ENCODE measurements at places on chromosomes 7 and 10.

- no peak for DNase-seq
These were observed 32.1 kb upstream of the CHST15 start for GRCh38 chr10:124125305-124126116.

DNA sequence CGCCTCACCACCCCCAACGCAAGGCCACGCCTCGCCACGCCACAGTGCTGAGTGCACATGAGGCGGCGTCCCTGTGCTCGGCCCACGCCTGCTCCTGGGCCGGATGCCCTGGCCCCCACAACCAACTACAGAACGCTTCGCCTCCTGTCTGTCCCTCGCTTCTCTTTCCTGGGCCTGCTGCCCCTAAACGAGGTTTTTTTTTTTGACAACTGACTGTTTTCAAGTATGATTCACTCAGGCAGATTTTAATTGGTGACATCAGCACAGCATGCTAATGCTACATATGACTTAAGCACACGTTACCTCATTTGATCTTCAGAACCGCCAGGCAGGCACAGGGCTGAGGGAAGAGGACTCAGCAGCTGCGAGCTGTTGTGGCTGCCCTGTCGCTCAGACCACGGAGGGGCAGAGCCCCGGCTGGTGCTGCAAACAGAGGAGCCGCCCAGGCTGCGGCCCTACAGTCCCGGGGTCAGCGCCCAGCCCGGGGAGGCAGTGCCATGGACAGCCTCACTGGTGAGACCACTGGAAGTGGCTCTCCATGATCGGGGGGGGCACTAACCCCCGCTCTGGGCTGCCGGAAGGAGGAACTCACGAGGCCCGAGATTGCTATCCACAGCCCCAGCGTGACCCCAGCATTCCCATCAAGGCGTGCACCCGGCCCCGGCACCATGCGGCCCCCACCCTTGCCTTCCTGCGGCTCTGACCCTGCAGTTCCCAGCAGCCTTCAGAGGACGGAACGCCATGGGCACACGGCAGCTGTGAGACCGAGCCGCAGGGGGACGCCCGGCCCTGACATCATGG, 212.8 kb downstream of the MAD1L1 start:
- no peak for DNase-seq

- no peak for DNase-seq
These were observed 39.6 kb downstream of the JAZF1 start for GRCh38 chr7:28140979-28141378.

DNA sequence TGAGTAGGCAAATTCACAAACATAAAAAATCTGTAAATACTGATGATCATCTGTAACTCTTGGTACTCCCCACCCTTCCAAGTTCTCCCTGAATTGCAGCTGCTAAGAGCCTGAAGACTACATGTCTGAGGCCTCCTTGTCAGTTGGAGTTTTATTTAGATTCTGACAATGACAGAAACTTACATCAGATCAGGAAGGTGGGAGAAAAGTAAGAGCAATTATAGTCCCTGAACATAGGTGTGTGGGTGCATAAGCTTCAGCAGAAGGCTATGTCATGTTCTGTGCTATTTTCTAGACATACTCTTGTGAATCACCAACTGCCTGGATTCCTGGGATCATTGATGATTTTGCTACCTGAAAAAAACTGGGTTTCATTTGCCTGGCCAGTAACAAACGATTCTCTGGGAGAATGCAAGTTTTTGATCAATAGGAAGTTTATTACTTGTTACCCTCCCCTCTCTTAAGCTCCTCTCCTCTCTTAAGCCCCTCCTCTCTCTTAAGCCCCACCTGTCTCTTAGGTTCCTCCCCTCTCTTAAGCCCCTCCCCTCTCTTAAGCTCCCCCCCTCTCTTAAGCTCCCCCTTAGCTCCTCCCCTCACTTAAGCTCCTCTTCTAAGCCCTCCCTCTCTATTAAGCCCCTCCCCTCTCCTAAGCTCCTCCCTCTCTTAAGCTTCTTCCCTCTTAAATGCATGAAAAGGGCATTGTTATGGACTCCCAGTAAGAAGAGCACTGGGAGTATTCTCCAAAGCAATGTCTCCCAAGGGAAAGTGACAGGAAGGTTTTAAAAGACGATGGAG, 1183.4 kb upstream of the AUTS2 start:
- no peak for DNase-seq

GRCh38 chr10:131141207-131141606, 170.3 kb downstream of the TCERG1L start:
- no peak for DNase-seq

GRCh38 chr7:123645516-123645915, 10.2 kb upstream of the LMOD2 start:
- DNase-seq, result no peak

GRCh38 chr10:132723330-132723970, 62.5 kb downstream of the NKX6-2 start:
- no peak for DNase-seq

DNA sequence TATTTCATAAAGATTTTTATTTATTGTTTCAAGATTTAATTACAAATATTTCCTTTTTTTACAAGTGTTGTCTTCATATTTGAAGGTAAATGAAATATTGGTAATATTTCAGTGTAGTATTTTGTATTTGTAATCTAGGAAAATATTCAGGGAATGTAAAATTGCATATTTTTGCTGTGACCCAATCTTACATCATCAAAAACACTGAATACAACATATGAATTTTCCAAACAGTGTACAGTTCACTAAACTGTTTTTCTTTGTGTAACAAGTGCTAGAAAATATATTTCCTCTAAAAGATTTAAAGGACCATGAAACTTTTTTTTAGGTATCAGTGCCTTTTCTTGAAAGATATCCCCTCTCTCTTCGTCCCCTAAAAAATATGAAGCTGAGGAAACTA, 251.9 kb upstream of the KCND2 start:
- DNase-seq, result no peak

DNA sequence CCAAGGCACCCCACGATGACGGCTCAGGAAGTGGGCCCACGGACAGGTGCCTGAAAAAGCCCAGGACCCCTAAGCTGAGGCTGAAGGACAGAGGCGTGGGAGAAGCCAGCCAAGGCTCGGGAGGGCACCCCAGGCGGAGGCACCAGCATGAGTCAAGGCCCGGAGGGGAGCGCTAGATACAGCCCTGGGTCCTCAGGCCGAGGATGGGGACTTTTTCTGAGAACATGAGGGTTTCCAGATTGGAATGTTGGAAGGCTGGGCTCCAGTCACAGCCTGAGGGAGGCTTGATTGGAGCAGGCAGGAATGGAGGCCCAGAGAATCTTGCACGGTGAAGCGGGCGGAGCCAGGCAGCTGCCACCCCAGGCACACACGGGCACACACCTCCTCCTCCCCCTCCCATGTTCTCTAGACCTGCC, 19.0 kb upstream of the ELFN1 start:
- no peak for DNase-seq

DNA sequence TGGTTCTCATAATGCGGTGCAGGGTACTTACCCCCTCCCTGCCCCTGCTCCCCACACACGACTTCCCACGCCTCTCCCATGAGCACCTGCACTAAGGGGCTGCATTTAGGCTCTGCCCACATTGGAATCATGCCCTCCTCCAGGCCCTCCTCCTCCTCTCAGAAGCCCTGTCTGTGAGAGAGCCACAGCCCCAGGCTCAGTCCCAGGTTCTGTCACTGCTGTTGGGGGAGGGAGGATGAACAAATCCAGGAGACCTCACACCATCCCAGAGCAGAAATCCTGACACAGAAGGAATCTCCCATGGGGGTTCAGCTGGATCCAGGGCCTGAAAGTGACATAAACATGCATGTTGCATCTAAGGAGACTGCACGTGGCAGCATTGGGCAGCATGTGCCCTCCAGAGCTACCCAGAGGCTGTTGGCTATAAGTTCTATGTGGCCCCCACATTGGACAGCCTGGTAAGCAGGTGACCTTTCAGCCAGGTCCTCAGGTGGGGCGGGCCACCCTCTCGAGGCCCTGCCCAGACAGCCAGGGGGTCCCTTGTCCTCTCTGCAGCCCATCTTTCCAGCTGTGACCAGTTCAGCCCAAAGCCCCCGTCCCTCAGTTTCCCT, 1.6 kb upstream of the PILRA start:
- DNase-seq, result no peak

- DNase-seq, result no peak
These were observed 1.3 kb downstream of the LSMEM1 start for GRCh38 chr7:112481833-112482670.
